ENCODE measurements at places on chromosomes 11 and 22.
A peak's percentile ranks its signal among the peaks of the same experiment; 100 is the strongest.

- DNase-seq = no peak
Measured at GRCh38 chr11:96306071-96306470, 36.9 kb downstream of the MAML2 start.

DNA sequence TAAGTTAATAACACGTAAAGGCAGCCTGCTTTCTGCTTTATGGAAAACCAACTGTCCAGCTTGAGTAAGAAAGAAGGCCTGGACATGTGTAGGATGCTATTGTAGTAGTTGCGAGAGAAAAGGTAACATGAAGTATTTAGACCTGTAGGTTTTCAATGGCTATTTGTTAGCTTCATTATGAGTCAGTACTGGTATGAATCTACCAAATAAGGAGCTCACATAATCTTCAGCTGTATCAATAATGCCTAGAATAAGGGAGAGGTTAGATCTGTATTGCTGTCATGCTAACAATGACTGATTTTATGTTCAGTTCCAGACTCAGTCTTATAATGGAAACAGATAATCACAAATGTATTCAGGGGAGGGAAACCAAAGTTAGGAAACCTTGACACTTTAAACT is 550.3 kb downstream of the CNTN5 start:
- DNase-seq = no peak

GRCh38 chr11:120564573-120565311 is 53.2 kb downstream of the GRIK4 start:
- peak; percentile 33 for DNase-seq

- peak; percentile 7 for DNase-seq
Measured at GRCh38 chr11:21625982-21626381, 566.9 kb upstream of the ANO5 start.

DNA sequence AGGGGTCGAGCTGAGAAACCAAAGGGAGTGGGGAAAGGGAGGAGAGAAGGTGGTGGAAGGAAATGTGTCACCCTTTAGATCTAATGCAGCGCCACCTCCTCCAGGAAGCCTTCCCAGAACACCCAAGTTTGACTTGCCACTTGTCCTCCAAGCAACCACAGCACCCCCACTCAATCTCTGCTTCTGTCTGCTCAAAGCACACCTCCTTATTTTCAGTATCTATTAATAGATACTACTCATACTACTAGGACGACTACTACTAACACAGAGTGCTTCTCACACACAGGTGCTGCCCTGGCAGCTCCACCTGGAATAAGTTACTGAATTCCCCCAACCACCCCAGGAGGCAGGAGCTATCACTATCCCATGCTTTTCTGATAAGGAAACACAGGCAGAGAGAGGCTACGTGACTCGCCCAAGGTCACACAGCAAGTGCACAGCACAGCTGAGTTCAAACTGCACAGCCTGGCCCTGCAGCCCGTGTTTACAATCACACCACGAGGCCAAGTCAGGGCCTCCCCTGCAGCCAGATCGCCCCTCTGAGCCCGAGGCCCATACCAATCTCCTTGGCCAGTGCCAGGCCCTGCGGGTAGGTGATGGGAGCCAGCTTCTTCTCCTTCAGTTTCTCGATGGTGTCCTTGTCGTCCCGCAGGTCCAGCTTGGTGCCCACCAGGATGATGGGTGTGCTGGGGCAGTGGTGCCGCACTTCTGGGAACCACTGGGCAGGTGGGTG is 13.2 kb downstream of the RAC2 start:
- no peak for DNase-seq

DNA sequence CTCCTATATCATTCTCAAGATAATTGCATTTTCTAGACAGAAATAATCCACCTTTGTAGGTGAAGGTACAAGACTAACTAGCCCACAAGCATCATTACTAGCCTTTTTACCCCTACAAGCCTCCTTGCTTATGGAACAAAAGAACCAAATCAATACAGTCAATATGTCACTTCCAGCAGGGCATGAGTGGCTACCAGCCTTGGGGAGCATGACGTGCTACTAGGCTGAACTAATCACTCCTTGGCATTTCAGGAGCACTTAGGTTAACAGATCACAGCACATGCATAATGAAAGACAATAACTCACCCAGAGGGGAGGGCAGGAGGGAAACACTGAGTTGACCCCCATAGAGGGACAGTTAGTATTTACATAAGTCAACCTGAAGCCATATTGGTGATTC is 2.7 kb downstream of the DRD2 start:
- no peak for DNase-seq
